ENCODE measurements at places on chromosomes 11 and 22. TPM values are rescaled to one million over a fixed set of nuclear protein-coding genes. Genes with fewer than 3 reads are reported as not detected.

DNA sequence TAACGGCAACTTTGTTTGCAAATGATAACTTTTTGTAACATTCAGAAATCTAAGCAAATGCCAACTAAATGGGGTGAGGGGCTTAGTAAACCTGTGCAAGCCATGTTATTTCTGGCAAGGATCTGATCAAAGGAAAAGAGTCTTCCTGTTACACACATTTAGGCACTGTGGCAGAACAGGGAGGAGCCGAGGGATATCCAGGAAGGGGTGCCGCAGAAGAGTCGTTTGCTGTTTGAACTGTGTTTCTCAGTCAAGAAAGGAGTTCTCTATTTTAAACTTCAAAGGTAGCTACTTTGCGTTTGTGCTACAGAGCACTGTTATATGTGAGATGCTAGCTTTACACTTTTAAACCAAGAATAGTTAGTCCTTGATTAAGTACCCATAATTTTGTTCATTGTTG, 175.5 kb downstream of the ETS1 start:
- H3K27ac ChIP-seq: peak overlapping the region; percentile 41
- H3K4me3 ChIP-seq: no peak overlapping the region
- no peaks in the 10 kb centered on the region for H3K36me3 ChIP-seq
- no peak for DNase-seq
- no peaks in the 10 kb centered on the region for H3K27me3 ChIP-seq

DNA sequence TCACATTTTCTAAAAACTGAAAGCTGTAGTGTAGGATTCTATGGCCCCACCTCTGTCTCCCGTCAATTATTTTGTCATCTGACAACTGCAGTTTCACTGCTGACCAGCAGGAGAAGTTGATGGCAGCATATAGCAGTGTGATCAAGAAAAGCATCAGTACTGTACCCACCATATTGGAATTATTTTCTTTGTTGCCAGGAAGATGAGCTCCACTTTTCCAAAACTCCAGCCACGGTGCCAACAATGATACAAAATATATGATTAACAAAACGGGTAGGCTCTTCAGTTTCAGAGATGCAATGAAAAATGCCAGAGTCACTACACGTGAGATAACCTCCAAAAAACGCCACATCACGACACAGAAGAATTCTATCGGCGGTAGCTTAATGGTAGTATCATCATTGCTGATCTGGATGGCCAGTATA, 41.3 kb downstream of the XKR3 start:
- H3K27ac ChIP-seq: no peak overlapping the region
- no peaks in the 10 kb centered on the region for H3K36me3 ChIP-seq
- no peaks in the 10 kb centered on the region for H3K4me1 ChIP-seq
- H3K4me3 ChIP-seq: no peak overlapping the region
- no peaks in the 10 kb centered on the region for H3K27me3 ChIP-seq

DNA sequence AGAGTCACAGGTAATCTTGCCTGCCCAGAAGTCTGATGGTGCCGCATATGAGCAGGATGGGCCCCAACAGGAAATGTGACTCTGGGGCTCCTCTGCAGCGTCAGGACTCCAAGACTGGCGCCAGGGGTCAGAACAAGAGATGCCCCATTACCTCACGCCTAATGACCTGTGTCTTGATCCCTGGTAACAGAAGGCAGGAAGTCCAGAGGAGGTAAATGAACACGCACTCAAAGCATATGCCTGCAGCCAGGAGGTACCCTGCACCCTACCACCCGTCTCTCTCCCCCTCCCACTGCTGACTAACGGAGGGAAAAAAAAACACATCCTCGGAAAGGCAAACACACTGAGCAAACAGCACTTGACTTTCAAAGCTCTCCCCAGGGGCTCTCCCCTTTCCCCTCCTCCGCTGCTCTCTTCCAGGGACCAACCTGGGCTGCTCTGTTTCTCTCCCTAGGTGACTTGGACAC, 37.3 kb downstream of the ABCC8 start:
- peaks cover 22% of the 10 kb centered on the region for H3K27me3 ChIP-seq
- no peak overlapping the region for H3K4me3 ChIP-seq
- H3K27ac ChIP-seq: no peak overlapping the region
- no peaks in the 10 kb centered on the region for H3K36me3 ChIP-seq
- DNase-seq: no peak

DNA sequence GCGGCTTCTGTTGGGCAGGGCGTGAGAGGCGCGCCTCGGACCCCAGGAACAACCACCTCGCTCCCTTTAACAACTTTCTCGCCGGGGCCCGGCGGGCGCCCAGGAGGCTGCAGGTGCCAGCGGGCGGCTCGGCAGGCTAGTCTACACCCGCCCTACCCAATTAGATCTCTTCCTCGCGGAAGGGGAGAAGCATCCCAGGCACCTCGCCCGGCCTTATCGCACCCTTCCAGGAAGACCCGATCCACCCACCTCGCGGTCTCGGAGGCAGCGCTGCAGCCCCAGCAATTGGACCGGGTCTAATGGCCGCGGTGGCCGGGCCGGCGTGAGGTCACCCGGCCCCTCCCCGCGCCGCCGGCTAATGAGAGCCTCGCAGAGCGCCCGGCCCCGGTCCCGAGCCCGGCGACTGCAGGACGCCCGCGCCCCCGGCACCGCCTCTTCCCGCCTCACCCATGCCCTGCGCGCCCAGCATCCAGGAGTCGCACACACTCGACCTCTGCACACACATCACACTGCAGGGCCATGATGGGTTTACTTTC, at the start of gene PLAAT3:
Gene PLAAT3, minus strand, starts transcription at position 298 of the 536 bp plus-strand sequence. CDS start 419 bp downstream, outside the sequence.
- H3K4me1 ChIP-seq: peaks cover 48% of the 10 kb centered on the region
- H3K4me3 ChIP-seq: peak within 1 kb of the TSS; percentile 51
- H3K36me3 ChIP-seq: no peaks in the 10 kb centered on the region
- H3K27ac ChIP-seq: peak within 1 kb of the TSS; percentile 12
- no peaks in the 10 kb centered on the region for H3K27me3 ChIP-seq

- H3K36me3 ChIP-seq: no peaks in the 10 kb centered on the region
- H3K4me3 ChIP-seq: no peak overlapping the region
- H3K4me1 ChIP-seq: peaks cover 6% of the 10 kb centered on the region
- no peaks in the 10 kb centered on the region for H3K27me3 ChIP-seq
- DNase-seq: no peak
- H3K27ac ChIP-seq: no peak overlapping the region
Measured at GRCh38 chr11:63783925-63784592, 15.5 kb upstream of the ZFTA start.

DNA sequence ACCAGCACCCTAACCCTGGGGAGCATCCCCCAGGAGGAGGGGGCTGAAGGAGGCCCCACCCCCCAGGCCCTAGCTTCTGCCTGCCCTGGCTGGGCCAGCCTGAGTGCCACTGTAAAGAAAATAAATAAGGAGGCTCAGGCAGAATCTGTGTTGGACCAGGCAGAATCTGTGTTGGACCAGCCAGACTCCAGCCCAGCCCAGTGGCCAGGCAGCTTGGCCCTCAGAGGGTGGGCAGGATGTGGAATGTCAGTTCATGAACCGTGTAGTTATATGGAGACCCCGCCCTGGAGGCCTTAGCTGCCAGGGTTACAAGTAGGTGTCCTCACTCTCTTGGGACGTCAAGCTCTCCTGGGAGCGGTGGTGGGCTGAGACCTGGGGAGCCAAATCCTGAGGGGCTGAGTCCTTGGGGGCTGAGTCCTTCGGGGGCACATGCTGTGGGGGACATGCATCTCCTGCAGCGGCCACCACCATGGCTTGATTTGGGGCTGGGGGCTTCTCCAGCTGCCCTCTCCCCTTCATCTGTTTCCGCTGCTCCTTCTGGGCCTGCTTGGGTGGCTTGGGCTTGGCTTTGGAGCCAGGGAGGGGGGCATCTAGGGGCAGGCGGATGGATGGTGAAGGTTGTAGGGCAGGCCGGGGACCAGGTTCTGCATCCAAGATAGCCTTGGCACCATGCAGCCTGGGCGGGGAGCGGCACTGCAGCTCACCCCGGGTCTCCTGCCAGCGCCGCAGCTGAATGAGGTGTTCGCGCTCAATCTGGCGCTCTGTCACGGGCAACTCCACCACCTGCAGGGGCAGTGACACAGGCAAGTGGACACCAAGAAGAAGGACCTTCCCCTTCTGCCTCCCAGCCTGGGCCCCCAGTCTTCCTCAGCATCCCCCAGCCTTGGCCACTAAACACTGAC, 3.0 kb upstream of the CASTOR1 start:
- no peak overlapping the region for H3K27ac ChIP-seq
- peaks cover 53% of the 10 kb centered on the region for H3K36me3 ChIP-seq
- no peak overlapping the region for H3K4me3 ChIP-seq

C1QTNF4 gene
- 0.39 TPM for total RNA-seq

- H3K4me3 ChIP-seq: peak within 1 kb of the TSS; percentile 79
- H3K36me3 ChIP-seq: peaks cover 44% of the 10 kb centered on the region
- peak within 1 kb of the TSS; percentile 98 for H3K27ac ChIP-seq
- peak; percentile 87 for DNase-seq
- no peaks in the 10 kb centered on the region for H3K27me3 ChIP-seq
- H3K4me1 ChIP-seq: peaks cover 35% of the 10 kb centered on the region
Measured at GRCh38 chr11:35662649-35663407, at the start of gene TRIM44. Gene TRIM44 (plus strand): TSS chr11:35662775. CDS start chr11:35663112, 337 bp downstream.

GRCh38 chr11:79100093-79100910, 340.5 kb downstream of the TENM4 start:
- DNase-seq: peak; percentile 16
- H3K4me3 ChIP-seq: no peak overlapping the region
- no peaks in the 10 kb centered on the region for H3K4me1 ChIP-seq
- no peak overlapping the region for H3K27ac ChIP-seq

All from SJSA1 (cell line).